ENCODE measurements at places on chromosomes 11 and 22.

DNA sequence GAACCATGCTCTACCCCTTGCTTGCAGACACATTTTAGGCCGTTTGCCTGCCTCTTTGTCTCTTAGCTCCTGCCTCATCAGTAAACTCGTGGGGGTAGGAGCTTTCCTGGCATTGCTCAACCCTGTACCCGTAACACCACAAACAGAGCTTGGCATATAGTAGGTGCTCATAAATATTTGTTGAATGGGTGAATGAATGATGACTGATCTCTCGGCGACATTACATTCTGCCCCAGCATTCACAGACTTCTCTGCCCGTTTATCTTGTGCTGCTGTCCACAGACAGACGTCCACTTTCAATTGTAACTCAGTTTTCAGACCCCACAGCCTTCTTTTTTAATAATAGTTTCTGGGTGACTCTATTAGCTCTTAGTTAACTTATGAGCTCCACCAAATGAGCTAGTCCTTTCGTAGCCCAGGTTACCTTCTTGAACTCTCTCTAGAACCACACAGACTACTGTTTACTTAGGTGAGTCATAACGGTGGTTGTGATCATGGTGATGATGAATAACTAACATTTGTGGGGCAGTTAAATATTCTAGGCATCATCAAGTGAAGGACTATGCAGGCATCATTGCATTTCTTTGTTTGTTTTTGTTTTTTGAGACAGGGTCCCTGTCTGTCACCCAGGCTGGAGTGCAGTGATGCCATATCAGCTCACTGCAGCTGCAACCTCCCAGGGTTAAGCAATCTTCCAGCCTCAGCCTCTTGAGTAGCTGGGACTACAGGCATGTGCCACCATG lies 188.4 kb downstream of the ADAMTS15 start:
- H3K4me3 ChIP-seq = no peak overlapping the region
- no peaks in the 10 kb centered on the region for H3K27me3 ChIP-seq
- H3K4me1 ChIP-seq = no peaks in the 10 kb centered on the region
- H3K36me3 ChIP-seq = no peaks in the 10 kb centered on the region

GRCh38 chr11:120590472-120590871 lies 78.9 kb downstream of the GRIK4 start:
- no peak overlapping the region for H3K4me3 ChIP-seq
- no peaks in the 10 kb centered on the region for H3K27me3 ChIP-seq
- no peaks in the 10 kb centered on the region for H3K4me1 ChIP-seq
- no peak for DNase-seq
- H3K27ac ChIP-seq = no peak overlapping the region

- no peaks in the 10 kb centered on the region for H3K4me1 ChIP-seq
- no peak overlapping the region for H3K27ac ChIP-seq
- DNase-seq = no peak
- no peaks in the 10 kb centered on the region for H3K36me3 ChIP-seq
Observed at GRCh38 chr11:126127898-126128297, 65.2 kb upstream of the CDON start.

DNA sequence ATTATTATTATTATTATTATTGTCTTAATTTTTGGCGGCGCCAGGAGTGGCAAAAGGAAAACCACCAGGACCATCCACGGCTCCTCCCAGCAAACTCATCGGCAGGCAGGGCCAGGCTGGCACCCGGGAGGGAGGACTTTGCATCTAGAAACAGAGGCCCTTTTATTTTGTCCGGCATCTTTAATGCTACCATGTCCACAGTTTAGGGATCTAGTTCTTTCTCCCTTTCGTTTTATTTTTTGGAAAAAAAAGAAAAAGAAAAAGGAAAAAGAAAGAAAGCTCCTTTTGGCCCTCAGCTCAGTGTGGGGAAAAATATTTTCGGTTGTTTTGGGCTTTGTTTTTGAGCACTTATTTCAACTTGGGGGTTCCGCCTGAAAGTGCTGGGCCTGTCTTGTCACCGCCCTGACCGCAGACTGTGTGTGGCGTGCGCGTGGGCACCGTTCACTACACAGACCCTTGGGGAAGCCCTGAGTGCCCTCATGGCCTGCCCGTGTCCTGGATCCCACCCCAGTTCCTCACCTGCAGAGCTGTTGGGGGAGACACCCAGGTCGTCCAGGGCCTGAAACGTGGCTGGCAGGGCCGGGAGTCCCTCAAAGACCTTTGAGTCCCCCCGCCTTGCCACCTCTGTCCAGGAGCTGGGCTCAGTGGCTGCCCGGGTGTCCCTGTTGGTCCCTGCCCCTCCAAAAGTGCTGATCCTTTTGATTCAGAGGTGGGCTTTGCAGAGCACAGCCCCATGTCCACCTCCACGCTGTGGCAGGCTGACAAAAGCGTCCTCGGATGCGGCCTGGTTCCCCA lies 69.1 kb upstream of the PPARA start:
- no peak overlapping the region for H3K27ac ChIP-seq
- H3K4me1 ChIP-seq = no peaks in the 10 kb centered on the region
- H3K4me3 ChIP-seq = no peak overlapping the region
- H3K27me3 ChIP-seq = no peaks in the 10 kb centered on the region

GRCh38 chr11:95800438-95800837 lies 10.1 kb downstream of the CEP57 start:
- no peak for DNase-seq
- H3K27me3 ChIP-seq = no peaks in the 10 kb centered on the region
- peaks cover 31% of the 10 kb centered on the region for H3K36me3 ChIP-seq
- no peak overlapping the region for H3K4me3 ChIP-seq
- no peaks in the 10 kb centered on the region for H3K4me1 ChIP-seq

GRCh38 chr11:12863605-12864121 lies 145.5 kb upstream of the RASSF10 start:
- no peak for DNase-seq
- H3K27ac ChIP-seq = no peak overlapping the region
- no peaks in the 10 kb centered on the region for H3K36me3 ChIP-seq
- H3K27me3 ChIP-seq = no peaks in the 10 kb centered on the region

- no peaks in the 10 kb centered on the region for H3K4me1 ChIP-seq
- no peak overlapping the region for H3K27ac ChIP-seq
- no peak for DNase-seq
- H3K36me3 ChIP-seq = no peaks in the 10 kb centered on the region
- no peaks in the 10 kb centered on the region for H3K27me3 ChIP-seq
Observed at GRCh38 chr22:35821654-35822053, 104.0 kb downstream of the APOL5 start.

GRCh38 chr22:45639747-45640102 lies 31.9 kb upstream of the ATXN10 start:
- H3K36me3 ChIP-seq = no peaks in the 10 kb centered on the region
- no peak overlapping the region for H3K4me3 ChIP-seq
- DNase-seq = no peak
- H3K27ac ChIP-seq = no peak overlapping the region

DNA sequence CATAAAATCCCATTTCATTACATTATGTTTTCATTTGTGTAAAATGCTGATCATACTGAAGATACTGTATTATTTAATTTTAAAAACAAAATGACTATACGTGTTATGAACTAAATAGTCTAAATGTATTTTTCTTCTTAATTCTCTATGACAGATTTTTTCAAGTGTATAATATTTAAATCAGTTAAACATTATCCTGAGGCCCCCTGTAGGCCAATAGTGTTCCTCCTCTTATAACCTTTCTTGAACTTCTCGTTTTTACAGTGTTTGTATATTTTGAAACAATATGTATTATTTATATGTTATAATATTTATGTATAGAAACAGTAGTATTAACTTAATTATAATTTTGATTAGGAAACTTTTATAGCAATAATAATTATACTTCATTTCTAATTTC lies 151.1 kb upstream of the CHORDC1 start:
- no peaks in the 10 kb centered on the region for H3K36me3 ChIP-seq
- H3K4me3 ChIP-seq = no peak overlapping the region
- DNase-seq = no peak
- H3K27me3 ChIP-seq = no peaks in the 10 kb centered on the region
- H3K27ac ChIP-seq = no peak overlapping the region

DNA sequence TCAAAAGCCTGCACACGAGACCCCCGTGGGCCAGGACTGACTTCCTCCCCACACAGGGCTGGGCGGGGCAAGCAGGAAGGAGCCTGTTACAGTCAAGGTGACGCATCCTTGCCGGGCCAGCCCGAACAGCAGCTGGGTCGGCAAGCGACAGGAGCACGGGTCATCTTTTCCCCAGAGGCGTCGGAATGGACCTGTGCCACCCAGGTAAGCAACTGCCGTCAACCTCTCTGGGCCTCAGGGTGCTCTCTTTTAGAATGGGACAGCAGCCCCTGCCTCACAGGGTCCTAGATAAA lies at the start of gene CYTH4:
Gene CYTH4 (plus strand): TSS at position 124 of the 293 bp plus-strand sequence. CDS start 62 bp downstream, at position 186.
- H3K27me3 ChIP-seq = no peaks in the 10 kb centered on the region
- peaks cover 9% of the 10 kb centered on the region for H3K36me3 ChIP-seq
- H3K4me3 ChIP-seq = peak within 1 kb of the TSS; percentile 60
- H3K27ac ChIP-seq = peak within 1 kb of the TSS; percentile 56

DNA sequence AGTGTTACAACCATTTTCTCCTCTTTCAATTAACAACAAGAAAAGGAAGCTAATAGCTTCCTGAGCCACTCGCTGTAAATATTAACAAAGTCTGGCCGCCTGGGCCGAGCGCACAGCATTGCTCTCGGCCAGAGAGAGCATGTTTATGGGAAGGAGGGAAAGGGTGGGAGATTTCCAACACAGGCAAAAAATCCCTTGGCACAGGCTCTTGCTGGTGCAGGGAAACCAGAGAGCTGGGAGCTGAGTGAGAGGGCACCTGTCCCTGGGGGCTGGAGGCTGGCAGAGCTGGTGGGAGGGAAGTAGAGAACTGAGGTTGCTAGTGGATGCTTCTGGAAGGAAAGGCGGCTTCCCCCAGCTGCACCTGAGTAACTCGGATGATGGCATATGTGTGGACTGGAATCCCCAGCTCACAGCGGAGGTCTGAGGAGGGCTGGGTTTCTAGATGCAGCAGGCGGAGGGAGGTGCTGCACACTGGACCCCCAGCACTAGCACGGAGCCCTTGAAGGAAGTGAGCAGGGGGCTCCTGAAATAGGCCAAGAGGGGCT lies 59.6 kb downstream of the FLRT1 start:
- DNase-seq = no peak
- no peaks in the 10 kb centered on the region for H3K36me3 ChIP-seq
- H3K4me1 ChIP-seq = peaks cover 25% of the 10 kb centered on the region
- no peaks in the 10 kb centered on the region for H3K27me3 ChIP-seq
- H3K4me3 ChIP-seq = no peak overlapping the region

DNA sequence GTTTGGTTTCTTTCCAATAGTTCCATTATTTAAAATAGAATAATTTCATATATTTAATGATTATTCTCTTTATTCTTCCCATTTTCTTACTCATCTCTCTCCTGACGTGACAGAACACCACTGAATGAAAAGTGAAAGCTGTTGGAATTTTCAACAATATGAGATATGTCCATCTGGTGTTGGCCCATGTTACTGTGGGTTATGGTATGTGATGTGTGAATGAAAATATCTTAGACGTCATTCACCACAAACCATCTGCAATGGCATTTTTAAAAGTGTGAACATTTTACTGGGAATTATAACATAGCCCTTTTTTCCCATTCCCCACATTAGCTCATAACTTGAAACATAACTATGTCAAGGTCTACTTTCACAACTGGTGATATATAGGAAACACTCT lies 11.3 kb upstream of the OR5M1 start:
- no peak overlapping the region for H3K4me3 ChIP-seq
- H3K4me1 ChIP-seq = no peaks in the 10 kb centered on the region
- H3K27me3 ChIP-seq = no peaks in the 10 kb centered on the region
- no peaks in the 10 kb centered on the region for H3K36me3 ChIP-seq
- H3K27ac ChIP-seq = no peak overlapping the region

DNA sequence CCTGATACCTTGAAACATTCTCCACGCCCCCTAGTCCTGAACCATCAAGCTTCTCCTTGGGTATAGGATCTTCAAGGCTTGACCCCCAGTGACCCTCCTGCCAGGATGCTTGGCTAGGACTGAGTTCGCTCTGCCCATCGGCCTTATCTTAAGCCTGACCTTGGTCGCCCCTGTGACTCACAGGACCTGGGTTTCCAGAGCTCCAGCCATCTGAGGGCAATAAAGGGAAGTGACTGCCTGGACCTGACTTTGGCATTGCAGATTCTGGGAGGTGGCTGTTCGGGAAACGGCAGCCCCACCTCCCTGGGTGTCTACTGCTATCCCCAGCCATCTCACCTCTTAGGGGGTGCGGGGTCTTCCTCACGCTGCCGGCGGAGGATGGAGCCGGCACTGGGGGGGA lies 15.4 kb downstream of the CARD10 start:
- no peaks in the 10 kb centered on the region for H3K36me3 ChIP-seq
- no peaks in the 10 kb centered on the region for H3K4me1 ChIP-seq
- H3K27ac ChIP-seq = no peak overlapping the region
- no peak for DNase-seq

DNA sequence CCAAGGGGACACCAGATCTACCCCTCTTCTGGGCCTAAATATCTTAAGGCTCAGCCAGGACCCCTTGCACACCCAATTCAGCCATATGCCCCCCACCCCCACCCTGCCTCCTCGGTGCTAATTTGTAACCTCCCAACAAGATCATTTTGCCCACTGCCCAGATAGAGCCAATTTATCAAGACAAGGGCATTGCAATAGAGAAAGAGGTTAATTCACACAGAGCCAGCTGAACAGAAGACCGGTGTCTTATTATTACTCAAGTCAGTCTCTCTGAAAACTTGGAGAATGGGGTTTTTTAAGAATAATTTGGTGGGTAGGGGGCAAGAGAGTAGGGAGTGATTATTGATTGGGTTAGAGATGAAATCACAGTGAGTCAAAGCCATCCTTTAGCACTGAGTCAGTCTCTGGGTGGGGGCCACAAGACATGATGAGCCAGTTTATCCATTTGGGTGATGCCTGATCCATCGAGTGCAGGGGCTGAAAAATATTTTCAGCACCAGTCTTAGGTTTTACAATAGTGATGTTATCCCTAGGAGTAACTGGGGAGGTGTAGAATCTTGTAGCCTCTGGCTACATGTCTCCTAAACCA lies 9.9 kb upstream of the CAPN5 start:
- no peaks in the 10 kb centered on the region for H3K4me1 ChIP-seq
- no peak for DNase-seq
- H3K27ac ChIP-seq = no peak overlapping the region
- no peaks in the 10 kb centered on the region for H3K27me3 ChIP-seq

DNA sequence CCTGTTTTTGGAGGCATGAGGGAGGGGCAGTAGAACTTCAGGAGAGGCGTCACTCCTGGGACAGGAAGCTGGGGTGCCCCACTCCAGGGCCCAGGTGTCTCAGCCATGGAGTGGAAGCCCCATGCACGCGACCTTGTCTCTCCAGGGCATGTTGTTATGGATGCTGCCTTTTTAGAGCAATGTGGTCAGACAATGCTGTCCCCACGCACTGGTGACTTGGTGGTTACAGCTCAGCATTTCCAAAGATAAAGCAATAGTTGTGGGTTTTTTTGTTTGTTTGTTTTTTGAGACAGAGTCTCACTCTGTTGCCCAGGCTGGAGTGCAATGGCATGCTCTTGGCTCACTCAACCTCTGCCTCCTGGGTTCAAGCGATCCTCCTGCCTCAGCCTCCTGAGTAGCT lies 22.3 kb downstream of the EIF4G2 start:
- H3K4me1 ChIP-seq = no peaks in the 10 kb centered on the region
- H3K27me3 ChIP-seq = no peaks in the 10 kb centered on the region
- DNase-seq = no peak
- no peak overlapping the region for H3K4me3 ChIP-seq
- no peaks in the 10 kb centered on the region for H3K36me3 ChIP-seq
